ENCODE measurements at places on chromosomes 12 and 14. TPM values are rescaled to one million over a fixed set of nuclear protein-coding genes. Genes with fewer than 3 reads are reported as not detected.
A peak's percentile ranks its signal among the peaks of the same experiment; 100 is the strongest.

DNA sequence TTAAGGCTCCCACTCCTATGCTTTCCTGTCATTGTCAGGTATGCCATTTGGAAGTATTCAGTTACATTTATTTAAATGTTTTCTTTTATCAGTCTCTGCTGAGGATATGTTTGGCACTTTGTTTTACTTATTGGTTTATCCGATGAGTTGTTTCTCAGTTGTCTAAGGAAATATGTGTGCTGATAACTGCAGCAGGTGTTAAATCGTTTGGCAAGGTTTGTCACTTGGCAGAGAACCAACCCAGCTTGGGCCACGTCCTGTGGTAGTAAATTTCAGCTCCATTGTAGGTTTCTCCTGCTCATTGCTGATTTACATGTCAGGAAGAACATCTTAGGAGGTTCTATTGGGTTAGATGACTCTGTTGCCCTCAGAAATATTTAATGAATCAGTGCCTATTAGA, 22.0 kb upstream of the MGST1 start:
- peak; percentile 52 for DNase-seq

DNA sequence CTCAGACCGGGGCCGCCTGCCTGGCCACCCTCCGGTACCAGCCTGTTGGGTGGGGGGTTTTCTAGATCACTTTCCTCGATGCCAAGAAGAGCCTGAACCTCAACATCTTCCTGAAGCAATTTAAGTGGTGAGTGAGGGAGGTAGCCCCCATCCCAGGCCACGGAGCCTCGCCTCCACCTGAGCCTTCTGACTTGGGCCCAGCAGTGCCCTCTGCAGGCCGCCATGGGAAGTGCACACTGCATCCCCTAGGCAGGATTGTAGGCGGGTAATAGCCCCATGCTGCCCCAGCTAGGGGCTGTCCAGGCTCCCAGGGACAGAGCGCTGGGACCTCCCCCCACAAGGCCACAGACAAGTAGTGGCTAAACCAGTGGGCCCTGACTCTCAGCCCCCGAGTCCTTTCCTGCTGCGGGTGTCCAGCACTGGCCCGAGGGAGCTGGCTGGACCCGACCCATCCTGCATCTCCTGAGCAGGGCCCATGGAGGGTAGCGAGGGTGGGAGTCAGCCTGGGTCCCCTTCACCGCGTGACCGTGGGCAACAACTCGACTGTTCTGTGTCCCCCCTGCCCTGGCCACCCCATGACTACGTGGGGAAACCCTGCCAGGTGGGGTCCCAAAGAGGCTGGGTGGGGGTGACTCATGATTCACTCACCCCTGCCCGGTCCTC, 15.3 kb upstream of the ADSS1 start:
- peak; percentile 60 for DNase-seq

DNA sequence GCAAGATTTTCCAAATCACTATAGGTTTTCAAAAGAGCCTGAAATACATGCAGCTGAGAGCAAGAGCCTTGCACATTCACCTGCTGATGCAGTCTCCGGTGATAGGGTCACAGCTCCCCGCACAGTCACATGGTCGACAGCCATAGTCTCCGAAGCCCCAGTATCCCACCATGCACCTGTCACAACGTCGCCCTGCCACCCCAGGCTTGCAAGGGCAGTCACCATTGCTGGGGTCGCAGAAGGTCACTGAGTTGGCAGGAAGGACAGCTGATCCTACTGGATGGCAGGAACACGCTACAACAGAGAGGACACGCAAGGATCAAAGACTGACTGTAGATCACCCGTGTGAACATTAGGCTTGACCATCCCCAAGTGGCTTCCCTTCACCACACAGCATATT, 107.1 kb downstream of the NTN4 start:
- no peak for DNase-seq

DNA sequence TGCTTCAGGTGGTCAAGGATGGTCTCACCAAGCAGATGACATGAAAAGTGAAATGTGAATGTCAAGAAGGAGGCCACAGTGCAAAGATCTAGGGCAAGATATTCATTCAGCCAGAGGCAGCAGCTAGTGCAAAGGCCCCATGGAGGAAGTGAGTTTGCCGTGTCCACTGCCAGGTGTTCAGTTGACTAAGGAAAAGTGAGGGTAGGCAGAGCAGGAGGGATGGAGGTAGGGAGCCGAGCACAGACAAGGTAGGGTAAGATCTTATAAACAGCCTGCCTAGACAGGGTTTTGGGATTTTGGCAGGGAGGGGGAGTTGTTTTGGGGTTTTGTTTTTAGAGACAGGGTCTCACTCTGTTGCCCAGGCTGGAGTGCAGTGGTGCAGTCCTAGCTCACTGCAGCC, 11.9 kb downstream of the PPP2R5C start:
- DNase-seq: no peak

The CNTN1 gene
- 0.37 TPM for total RNA-seq

The MYO1H gene
- total RNA-seq: not detected

The GDF3 gene
- total RNA-seq: not detected

The MOAP1 gene
- total RNA-seq: 9.3 TPM
